ENCODE measurements at places on chromosomes 5 and 9.

DNA sequence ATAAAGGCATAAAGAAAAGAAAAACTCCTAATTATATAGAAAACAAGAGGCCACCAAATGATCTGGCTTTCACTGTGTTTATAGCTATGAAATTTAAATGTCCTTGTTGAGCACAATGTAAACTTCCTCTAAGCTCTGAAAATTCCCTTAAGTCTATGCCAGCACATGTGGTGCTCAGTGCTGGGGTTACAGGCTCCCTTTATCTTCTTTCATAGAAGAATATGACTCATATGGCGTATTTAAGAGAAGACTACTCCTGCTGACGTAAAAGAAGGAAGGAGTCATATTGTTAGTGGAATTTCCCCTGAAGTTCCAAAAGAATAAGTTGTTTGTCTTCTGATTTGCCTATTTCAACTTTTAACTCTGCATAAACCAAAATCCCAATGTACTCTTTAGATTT lies 30.4 kb downstream of the RNF145 start:
- DNase-seq = peak; percentile 16

GRCh38 chr5:130532786-130533185 lies 628.5 kb downstream of the CHSY3 start:
- DNase-seq = no peak

DNA sequence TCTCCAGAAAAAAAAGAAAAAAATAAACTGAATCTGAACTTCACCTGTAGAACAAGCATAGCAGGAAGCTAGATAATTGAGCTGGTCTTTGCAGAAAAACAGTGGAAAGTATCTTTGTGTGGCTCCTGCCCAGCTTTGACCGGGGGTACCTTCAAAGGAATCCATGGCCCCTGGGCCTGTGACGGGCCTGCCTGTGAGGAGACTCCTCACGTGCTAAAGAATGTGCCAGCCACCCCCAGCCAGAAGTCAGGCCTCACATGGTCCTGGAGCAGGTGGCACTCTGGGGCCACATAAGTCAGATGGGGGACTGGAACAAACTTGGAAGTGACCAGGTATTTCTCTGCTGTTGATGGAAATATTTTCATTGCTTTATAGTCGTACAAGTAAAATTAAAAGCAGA lies 4.1 kb downstream of the NDUFS6 start:
- DNase-seq = no peak

DNA sequence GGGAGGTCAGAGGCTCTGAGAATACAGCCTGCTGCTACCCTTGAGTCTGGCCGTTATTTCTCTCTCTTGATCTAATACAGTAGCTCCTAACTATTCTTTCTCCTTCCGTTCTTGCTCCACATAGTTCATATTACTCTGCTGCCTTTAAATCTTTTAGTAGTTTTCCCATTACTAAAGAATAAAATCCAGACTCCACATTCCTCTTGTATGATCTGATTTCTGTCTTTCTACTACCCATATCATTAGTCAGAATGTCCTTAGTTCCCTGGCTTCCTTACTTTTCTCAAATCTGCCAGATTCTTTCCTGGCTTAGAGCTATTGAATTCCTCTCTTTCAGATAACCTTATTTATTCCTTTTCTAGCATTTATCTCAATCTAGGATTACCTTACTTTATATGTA lies 40.0 kb downstream of the MARCHF6 start:
- no peak for DNase-seq

GRCh38 chr5:18944771-18945170 lies 1043.2 kb downstream of the CDH18 start:
- DNase-seq = no peak

DNA sequence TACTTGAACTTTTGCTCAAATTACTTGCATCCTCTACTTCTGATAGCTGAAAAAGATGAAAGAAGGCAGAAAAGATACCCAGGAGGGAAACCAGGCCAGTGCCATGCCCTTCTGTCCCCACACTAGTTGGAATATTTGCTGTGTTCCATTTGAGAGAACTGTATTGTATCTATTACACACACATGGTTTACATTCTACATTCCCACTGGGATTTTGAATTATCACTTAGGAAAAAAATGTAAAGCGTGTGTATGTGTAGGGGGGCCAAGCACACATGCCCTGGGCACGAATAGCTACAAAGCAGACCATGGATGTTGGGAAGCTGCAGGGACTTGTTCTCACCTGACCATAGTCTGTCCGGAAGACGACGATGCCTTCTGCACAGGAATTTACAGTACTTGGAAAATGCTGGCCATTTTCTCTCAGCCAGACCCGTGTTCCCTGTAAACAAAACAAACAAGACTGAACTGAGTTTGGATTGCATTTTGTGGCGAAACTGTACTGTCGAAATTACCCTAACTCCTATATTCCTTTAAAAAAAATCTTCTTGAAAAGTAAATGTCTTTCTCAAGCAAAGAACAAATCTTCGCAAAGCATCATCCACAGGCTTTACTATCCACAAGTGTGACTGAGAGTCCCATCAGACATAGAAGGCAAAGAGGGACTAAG lies 58.7 kb downstream of the MYO10 start:
- no peak for DNase-seq

DNA sequence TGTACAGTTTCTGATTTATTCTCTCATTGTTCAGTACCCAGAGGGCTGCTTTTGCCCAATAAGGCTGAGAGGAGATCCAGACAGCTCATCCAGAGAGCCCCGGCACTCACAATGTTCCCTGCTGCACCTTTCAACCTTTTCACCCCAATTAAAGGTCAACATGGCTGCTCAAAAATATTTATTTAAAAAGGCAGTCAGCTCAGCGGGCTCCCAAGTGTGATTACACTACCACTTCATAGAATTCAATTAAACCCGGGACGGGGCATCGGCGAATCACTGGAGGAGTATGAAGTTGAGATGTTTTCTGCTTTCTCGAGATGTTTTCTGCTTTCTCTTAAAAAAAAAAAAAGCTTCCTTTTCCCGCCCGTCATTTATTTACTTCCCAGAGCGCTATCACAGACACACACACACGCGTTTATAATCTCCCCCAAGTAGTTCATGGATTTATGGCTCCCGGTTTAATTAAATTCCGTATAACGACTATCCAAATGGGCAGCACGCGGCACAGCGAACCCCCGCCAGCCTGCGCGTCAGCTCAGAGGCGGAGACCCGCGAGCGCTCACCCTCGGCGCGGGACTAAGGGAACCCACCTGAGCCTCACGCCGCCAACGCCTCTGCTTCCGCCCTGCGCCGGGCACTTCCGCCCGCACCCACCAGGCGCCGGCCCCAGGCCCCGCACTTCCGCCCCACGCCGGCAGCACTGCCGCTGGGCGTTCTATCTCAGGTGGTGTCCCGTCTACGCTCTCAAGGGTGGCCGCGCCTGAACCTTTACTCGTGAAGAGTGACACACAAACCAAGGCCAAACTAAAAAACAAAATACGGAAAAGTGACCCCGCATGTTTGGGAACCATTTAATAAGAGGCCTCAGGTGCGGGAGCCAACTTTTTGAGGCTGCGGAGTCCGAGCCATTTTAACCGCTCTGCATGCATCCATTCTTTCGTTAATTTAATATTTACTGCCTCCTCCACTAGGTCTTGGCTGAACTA lies at the start of gene C5orf63:
C5orf63 (minus strand) TSS at position 642 of the 986 bp plus-strand sequence. CDS start 14,507 bp downstream, outside the sequence.
- peak; percentile 55 for DNase-seq
